Sciatic nerve (tissue), 2 donors: ENCODE measurements at places on chromosomes 12 and 14. TPM values are rescaled to one million over a fixed set of nuclear protein-coding genes. Genes with fewer than 3 reads are reported as not detected.

DNA sequence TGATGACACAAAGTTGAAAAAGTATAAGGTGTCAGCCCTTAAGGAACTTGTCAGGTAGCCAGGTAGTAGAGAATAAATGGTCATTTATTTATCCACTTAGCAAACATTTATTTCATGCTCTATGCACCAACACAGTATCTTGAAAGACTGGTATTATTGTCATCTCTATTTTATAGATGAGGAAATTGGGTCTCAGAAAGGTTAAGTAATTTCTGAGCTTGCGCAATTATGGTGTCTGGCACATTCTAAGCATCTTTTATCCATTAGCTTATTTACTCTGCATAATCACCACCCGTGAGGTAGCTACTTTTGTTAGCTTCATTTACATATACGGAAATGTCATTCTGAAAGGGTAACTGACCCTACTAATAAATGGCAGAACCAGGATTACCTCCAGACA is 2.5 kb upstream of the UTP20 start:
- no peak for DNase-seq

- no peak for DNase-seq
Measured at GRCh38 chr14:58414845-58415244, 12.5 kb downstream of the TIMM9 start.

Gene LUM
- total RNA-seq: 206 TPM

Gene CCDC77
- total RNA-seq: 7.6 TPM

GRCh38 chr12:1972856-1973317 is 31.4 kb downstream of the DCP1B start:
- peak; percentile 64 for DNase-seq

Gene GPR84
- total RNA-seq: 0.53 TPM

Gene RILPL1
- total RNA-seq: 24.7 TPM

- no peak for DNase-seq
Measured at GRCh38 chr12:56288705-56289387, 11.3 kb downstream of the CS start.

Gene SIRT4
- 0.76 TPM for total RNA-seq

GRCh38 chr12:107847830-107848229 is 73.3 kb downstream of the ASCL4 start:
- DNase-seq: no peak

DNA sequence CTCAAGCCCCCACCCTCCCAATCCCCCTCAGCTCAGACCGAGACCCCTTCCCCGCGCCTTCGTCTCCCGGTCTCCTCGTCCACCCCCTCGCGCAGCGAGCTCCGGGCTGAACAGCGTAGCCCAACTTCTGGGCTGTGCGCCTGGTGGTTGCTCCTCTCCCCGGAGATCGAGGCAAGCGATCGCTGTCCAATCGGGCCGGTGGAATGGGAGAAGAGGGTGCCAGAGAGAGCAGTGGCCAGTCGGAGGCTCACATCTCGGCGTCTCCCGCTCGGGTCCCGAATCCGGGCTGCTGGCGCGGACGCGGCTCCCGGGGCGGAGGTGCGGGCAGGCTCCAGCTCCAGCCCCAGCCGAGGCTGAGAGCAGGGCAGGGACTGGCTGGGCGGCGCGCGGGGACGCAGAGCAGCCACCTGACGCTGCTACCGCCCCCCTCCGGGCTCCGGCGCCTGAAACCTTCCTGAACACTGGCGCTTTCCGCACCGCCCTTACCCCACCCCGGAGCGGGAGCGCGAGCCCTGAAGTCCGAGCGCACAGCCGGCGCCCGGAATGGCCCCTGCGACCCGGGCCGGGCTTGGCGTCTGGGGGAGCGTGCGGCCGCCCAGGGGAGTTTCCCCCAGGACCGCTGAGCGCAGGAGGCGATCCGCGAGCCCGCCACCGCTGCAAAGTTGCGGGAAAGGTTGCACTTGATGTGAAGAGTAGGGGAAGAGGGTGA is 508 bp upstream of the KCNH5 start:
- no peak for DNase-seq

GRCh38 chr12:1439201-1439600 is 155.2 kb downstream of the FBXL14 start:
- DNase-seq: no peak

Gene NEUROD4
- total RNA-seq: not detected

GRCh38 chr14:96173636-96174475 is 30.8 kb upstream of the BDKRB2 start:
- peak; percentile 56 for DNase-seq

GRCh38 chr14:68670359-68670715 is 122.5 kb downstream of the ZFP36L1 start:
- no peak for DNase-seq

DNA sequence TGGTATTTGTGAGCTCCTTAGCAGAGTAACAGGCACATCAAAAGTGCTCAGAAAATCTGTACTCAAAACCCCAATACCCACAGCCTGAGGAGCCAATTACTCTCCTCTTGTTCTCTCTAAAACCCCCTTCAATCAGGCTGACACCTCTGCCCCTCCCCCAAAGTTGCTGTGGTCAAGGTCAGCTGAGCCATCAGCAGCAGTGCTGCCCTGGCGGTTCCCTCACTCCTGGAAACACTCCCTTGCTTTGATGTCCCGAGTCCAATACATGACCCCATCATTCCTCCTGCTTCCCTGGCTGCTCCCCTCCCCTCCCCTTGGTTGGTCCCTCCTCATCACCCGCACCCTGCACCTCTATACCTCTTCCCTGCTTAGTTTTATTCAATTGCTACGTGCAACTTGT is 57.2 kb upstream of the C14orf132 start:
- no peak for DNase-seq

Gene BICDL1
- total RNA-seq: 1.5 TPM

Gene CAND1
- total RNA-seq: 123 TPM

DNA sequence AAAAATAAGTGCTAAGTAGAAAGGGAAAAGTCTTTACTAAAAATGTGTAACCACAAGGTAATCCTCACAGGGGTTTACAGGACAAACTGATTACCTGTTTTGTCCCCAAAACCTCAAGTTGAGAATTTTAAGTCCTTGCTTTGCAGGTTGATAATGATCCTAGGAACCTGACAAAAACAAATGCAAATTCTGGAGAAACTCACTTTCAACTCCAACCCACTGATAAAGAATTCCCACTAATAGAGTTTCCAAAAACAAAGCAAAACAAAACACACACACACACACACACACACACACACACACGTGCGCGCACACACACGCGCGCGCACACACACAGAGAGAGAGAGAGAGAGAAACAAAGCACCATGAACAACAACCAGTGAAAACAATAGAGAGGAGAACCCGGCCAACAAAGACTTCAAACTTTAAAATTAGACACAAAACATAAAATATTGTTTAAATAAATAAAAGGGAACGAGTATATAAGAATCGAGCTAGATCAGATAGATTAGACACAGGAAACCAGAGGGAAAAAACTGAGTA is 187.0 kb upstream of the FOXN3 start:
- DNase-seq: no peak

Gene NOXRED1
- total RNA-seq: 1.0 TPM

- DNase-seq: no peak
Measured at GRCh38 chr14:73339846-73340595, 102.7 kb downstream of the PAPLN start.

DNA sequence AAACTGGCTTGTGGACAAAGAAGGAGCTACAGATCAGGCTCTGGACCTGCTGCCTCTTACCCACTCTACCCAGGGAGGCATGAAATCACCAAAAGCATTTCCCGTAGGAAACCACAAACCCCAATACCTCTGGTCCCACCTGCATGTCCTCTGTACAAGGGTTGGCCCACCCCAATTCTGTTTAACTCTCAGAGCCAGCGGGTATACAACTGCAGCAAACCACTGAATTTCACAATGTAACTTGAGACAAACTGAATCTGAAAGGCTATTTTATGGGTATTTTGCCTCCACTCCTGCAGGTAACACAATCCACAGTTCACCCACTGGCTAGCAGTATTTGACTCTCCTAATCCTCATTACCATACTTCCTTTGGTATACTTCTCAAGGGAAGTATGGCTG is 16.5 kb downstream of the SIX1 start:
- DNase-seq: no peak

Gene MYO1H
- not detected for total RNA-seq

DNA sequence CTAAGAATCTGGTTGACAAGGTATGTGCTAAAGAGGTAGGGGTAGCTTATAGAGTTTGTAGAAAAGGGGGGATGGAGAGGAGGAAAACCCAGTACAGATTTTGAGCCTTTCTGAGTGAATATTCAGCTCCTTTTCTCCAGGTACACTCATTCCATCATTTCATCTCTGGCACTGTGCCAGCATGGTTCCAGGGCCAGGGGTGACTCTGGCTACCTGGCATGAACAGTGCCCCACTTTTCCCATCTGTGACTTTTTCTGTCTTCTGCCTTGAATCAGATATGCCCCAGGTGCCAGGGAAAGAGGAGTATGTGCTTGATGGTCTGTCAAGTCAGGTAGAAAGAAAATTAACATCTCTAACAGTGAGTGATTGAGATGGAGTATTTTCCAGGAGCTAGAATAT is 175.7 kb downstream of the CACNA1C start:
- no peak for DNase-seq

Gene TMPRSS12
- not detected for total RNA-seq

Gene SDS
- total RNA-seq: 0.31 TPM

DNA sequence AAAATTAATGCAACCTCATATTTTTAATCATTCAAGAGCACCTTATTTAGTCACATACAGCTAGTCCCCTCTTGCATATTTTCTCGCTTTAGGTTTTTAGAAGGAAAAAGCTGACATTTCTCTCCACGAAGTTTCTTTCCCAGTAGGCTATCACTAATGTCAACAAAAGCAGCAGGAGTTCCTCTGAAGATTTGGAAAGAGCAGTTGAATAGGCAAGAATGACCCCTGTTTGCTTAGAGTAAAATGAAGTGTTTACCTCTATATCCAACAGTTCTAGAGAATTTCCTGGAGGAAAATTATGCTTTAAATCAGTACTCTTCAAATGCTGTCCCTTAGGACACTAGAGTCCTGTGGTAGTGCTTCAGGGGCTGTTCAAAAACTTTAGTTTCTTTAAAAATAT is 188.1 kb upstream of the PRKD1 start:
- no peak for DNase-seq

- DNase-seq: no peak
Measured at GRCh38 chr12:3202096-3202495, 124.9 kb downstream of the TSPAN9 start.

Gene STRN3
- total RNA-seq: 50.1 TPM

- no peak for DNase-seq
Measured at GRCh38 chr12:2317772-2318171, 265.0 kb downstream of the CACNA1C start.

DNA sequence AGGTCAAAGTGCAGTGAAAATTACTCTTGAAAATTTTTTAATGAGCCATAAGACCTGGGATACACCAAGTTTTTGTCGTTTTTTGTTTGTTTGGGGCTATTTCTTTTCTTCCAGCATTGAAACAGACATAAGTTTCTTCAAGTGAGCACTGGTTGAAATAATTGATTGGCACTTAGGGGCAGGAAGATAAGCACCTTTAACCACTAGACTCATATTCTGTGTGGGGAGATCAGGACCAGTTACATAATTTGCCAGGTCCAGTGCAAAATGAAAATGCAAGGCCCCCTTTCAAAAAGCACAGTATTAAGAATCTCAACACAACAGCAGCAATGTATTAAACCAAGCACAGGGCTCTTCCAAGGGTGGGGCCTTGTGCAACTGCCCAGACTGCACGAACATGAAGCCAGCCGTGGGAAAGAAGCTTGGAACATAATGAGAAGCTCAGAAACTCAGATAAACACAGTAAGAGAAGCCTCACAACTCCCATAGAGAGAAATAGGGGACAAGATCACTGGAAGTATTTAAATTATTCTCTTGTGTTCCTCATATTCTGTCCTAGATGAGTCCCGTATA is 3.2 kb upstream of the TCP11L2 start:
- no peak for DNase-seq

DNA sequence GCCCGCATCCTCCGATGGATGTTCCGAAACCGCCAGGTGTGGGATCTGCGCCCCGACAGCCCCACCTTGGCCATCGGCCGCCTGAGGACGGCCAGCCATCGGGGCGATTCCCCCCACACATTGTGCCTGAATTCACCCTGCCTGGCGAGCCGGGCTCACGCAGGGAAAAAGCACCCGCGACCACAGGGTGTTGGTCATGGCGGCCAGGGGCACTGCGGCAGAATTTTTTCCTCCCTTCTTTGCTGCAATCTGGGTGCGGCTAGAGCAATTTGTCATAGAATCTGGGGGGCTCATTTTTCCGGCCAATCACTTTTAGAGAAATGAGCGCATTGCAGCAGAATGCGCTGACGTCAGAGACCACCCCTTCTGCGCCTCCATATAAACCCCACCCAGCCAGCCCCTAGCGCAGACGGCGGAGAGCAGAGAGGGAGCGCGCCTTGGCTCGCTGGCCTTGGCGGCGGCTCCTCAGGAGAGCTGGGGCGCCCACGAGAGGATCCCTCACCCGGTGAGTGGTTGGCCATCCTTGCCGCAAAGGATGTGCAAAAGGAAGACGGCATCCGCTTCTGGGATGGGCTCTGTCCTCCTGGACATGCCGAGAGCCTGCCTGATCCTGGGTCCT is at the start of gene MEG3:
TSS of gene MEG3 (plus strand) at position 406 of the 619 bp plus-strand sequence.
- peak; percentile 81 for DNase-seq

DNA sequence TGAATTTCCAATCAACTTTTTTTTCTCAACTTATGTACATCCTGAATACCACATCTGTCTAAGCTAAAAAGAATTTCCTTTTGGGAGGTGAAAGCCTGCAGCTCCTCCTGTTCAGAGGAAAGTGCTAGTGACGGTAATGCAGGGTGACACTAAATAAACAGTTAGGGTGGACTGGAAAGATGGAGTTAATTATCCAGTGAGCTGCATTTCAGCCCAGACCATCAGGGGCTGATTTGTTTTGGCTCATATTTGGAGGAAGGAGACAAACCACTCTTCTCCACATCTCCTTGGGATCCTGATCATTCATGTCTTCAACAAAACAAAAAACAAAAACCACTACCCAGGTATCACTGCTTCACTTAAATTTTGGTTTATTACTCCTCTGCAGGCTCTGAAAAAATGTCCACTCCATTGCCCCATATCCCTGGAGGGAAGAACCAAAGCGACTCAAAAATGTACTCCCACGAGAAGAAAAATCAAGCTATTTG is 5.1 kb upstream of the SIX1 start:
- DNase-seq: no peak

Gene BATF
- 1.7 TPM for total RNA-seq

DNA sequence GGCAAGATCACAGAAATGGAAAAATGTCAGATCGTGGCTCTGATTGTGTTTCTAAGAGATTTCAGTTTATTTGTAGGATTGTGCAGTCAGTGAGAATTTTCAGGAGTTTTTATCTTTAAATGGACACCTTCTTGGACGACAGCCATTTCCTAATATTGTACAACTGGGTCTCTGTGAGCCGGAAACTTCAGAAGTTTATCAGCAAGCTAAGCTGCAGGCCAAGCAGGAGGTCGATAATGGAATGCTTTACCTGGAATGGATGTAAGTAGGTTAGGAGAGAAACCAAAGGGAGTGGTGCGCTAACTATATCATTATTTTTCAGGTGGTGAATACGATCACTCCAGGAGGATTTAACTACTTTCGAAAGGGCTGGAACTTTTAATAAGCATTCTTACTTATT is 26.4 kb downstream of the APAF1 start:
- no peak for DNase-seq

GRCh38 chr14:54312166-54312801 is 84.5 kb upstream of the CDKN3 start:
- DNase-seq: no peak

Gene WIF1
- 0.76 TPM for total RNA-seq

- DNase-seq: no peak
Measured at GRCh38 chr12:113359939-113360748, 1.8 kb downstream of the PLBD2 start.

GRCh38 chr12:119802472-119802871 is 74.6 kb downstream of the CIT start:
- peak; percentile 71 for DNase-seq

- DNase-seq: no peak
Measured at GRCh38 chr12:90959032-90959431, 4.1 kb upstream of the CCER1 start.

GRCh38 chr14:63852817-63853731 is at the start of gene SYNE2:
Gene SYNE2, plus strand, starts transcription at chr14:63853004. Its CDS starts 56,145 bp downstream, at chr14:63909149.
- peak; percentile 91 for DNase-seq
